NCI-H187 treated with DMSO at 0.1 percent for 48 hours (cell line): ENCODE measurements at places on chromosomes 5 and 9.

DNA sequence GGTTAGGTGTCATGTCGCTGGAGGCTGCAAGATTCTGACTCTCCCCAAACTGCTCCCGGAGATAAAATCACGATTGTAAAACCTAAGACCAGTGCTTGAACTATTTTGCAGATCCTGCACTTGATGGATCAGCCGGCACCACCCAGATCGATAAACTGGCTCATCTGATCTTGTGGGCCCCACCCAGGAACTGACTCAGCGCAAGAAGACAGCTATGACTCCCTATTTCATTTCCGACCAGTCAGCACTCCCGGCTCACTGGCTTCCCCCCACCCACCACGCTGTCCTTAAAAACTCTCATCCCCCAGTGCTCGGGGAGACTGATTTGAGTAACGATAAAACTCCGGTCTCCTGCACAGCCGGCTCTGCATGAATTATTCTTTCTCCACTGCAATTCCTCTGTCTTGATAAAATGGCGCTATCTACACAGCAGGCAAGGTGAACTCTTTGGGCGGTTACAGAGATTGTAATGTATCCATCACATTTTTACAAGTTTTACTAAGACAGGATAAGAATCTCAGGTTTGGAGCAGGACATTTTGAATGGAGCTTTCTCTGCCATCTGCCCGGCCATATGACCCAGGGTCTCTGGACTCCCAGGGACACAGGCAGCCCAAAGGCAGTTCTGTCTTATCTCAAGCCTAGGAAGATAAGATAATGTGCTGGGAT lies 10.6 kb upstream of the PPP1R26 start:
- no peak for DNase-seq

DNA sequence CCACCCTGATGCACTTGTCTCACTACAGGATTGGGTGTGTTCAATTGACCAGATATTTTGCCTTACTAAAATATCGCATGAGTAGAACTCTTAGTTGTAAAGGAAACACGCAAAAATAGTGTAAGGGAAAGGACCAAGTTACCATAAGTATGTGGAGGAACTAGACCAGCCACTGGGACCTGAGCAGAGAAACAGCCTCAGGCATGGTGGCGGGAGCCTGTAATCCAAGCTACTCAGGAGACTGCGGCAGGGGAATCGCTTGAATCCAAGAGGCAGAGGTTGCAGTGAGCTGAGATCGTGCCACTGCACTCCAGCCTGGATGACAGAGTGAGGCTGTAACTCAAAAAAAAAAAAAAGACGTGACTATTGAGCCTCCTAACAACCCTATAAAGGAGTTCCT lies 117.9 kb upstream of the SPATA31C2 start:
- no peak for DNase-seq

- no peak for DNase-seq
These were observed 19.8 kb upstream of the MRNIP start for GRCh38 chr5:179878222-179879002.

DNA sequence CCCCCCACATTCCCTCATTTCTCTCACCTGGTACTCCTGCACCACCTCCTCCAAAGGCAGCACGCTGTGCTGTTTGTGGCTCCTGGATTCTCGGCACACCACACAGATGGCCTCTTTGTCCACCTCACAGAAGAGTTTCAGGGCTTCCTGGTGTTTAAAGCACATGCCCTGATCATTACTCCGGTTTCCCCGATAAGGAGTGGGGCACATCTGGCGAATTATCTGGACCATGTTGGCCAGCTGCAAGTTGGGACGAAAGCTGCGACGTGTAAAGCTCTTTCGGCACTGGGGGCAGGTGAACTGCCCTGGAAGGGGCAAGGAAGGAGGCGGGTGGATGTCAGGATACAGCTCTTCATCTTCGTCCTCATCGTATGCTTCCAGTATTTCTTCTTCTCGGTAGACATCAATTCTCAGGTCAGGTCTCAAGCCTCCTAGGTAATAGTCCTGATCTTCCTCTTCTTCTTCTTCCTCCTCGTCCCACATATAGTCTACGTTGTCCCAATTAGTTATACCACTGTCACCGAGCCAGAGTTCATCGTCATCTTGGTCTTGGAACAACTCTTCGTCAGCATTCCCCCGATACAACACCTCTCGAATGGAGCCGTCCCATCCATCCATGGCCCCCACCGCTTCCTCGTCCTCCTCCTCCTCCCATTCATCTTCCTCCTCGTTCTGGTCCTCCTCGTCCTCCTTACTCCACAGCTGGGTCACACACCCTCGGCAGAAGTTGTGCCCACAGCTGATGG lies 796 bp downstream of the TRIM52 start:
- no peak for DNase-seq

DNA sequence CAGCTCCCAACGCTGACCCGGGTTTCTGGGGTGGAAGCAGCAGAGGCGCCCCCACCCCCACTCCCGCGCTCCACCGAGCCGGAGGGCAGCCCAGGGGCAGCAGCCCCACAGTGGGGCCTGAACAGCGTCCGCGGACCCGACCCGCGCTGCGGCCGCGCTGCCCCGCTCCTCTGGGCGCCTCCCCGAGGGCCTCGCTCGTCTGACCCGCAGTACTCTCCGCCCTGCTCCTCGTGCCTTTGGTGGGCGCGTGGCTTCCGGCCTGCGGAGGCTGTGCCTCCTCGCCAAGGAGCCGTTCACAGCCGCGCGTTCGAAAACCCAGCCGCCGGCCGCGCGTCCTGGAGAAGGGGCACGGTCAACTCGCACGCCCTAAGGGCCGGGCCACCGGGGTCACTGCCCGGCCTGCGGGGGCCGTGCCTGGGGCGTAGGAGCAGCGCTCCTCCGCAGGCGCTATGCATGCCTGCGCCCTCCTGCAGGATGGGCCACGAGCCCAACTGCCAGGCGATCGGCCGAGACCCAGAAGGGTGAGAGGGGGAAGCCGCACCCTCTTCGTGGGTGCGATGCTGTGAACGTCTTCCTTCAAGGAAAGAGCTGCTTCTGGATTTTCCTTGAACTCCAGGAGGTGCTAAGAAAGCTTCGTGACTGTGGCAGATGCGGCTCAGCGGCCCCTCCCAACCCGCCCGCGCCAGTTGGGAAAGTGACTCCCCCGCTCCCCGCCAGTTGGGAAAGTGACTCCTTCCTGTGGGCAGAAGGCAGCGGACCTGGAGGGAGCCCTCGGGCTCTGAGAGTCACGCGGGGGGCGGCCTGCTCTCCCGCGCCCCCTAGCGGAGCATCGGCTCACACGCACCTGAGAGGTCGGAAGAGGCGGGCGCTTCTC lies 82.7 kb downstream of the HSD17B3 start:
- DNase-seq = no peak

DNA sequence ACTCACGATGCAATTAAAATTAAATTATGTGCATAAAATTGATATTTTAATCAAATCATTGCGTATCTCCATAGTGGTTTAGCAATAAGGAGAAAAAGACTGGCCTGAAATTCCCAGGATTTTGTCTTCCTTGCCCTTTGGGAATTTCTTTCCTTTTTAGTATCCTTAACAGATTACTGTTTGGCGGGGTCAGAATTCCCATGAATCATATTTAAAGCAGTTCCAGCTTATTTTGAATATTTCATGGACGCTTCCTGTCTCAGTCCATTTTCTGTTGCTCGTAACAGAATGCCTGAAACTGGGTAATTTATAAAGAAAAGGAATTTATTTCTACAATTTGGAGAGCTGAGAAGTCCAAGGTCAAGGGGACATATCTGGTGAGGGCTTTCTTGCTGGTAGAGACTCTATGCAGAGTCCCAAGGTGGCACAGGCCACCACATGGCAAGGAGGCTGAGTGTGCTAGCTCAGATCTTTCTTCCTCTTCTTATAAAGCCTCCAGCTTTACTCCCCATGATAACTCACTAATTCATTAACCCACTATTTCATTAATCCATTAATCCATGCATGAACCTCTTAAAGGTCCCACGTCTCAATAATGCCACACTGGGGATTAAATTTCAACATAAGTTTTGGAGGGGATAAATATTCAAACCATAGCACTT lies 37.8 kb downstream of the CDH6 start:
- no peak for DNase-seq

GRCh38 chr5:172766287-172767108 lies 4.5 kb downstream of the DUSP1 start:
- no peak for DNase-seq

GRCh38 chr9:129494113-129494789 lies 126.7 kb downstream of the C9orf50 start:
- no peak for DNase-seq

DNA sequence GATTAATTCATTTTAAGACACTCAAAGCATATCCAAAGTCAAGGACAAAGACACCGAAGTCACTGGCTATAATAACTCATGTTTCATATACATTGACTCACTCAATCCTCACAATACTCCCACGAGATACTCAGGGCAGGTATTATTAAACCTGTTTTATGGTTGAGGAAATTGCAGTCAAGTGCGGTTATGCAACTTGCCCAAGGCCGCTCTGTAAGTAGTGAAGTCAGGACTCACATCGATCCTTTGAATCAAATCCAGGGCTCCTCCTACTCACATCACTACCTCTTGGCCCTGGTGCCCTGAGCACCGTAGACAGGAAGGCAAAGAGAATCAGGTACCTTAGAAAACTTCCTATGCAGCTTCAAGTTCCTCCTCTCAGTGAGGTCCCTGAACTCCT lies 87.8 kb upstream of the APC start:
- peak; percentile 16 for DNase-seq

GRCh38 chr9:69122082-69122548 lies 52.0 kb upstream of the TJP2 start:
- peak; percentile 5 for DNase-seq

- DNase-seq = no peak
These were observed 78.7 kb downstream of the GAS1 start for GRCh38 chr9:86868616-86869015.

GRCh38 chr9:15606643-15607472 lies 54.0 kb downstream of the CCDC171 start:
- no peak for DNase-seq

DNA sequence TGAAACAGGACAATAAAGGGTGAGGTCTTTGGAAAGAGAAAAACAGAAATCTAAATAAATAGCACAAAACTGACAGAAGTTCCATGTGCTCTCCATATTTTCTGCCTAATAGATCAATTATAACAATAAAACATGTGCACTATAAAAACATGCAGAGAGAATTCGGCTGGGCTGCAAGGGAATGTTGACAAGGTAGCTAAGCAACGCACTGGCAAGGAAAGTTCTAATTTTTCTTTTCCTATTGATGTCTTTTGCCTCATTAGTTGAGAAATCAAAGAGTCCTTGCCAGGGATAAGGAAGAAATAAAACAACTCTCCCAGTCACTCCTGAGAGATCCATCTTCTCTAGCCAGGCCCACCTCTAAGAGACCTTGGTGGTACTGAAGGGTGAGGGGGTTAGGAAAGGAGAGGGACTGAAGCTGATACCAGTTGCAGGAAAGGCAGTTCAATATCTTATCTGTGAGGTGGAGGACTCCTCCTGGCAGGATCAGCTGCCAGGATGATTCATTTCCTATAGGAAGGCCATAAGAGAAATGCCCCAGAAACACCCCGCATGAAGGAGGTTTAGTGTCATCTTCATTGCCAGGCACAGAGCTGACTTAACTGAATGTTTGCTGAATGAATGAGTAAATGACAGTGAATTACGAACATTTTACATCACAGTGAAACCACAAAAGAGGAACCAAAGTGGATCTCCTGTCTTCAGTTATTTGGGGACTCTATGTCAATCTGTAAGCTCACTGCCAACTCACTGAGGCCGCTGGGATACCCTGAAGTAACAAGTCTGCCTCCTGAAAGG lies 63.7 kb upstream of the IFNK start:
- no peak for DNase-seq

DNA sequence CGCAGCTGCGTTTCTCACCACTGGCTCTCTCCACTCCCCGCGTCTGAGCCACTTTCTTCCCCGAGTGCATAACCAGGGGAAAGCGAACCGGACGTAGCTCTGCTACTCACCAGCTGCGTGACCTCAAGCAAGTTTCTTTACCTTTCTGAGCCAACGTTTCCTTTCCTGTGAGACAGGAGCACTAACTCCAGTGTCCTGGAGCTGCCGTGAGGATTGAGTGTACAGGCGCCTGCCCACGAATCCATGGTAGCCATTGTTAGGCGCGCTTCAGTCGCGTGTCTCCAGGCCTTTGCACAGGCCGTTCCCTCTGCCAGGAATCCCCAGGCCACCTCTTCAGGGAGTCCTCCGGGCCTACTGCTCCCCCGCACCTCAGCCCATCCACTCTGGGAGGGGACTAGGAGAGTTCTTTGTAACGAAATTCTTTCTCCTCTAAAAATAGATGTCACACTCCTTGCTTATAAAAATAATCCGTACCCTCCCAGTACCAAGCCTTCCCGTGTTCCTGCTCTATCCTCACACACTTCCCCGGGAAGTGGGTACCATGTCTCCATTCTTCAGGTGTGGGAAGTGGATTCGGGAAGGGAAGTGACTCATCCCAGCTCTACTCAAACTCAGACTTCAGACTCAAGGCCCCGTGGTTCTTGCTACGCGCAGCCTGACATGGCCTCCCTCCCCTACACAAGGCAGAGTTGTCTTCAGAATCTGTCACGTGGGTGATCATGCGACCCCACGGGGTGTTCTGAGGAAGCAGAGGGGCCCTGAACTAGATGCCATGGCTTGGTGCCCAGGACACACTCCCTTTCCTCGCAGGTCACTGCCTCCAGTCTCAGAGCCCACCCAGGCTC lies 16.1 kb upstream of the CRB2 start:
- DNase-seq = no peak

DNA sequence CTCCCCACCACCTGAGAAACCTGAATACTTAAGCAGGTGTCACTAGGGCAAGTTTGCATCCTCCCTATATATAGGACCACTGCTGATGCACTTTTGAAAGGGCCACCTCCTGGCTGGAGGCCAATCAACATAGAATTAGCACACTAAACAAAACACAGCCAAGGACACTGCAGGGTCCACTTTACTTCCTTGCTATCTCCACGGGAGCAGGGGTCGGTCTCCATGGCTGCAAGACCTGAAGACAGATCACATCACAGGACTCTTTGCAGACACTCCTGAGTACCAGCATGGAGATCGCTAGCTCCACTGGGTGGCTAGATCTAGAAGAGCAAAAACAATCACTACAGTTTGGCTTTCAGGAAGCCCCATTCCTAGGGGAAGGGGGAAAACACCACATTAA lies 72.3 kb downstream of the C9orf153 start:
- no peak for DNase-seq

DNA sequence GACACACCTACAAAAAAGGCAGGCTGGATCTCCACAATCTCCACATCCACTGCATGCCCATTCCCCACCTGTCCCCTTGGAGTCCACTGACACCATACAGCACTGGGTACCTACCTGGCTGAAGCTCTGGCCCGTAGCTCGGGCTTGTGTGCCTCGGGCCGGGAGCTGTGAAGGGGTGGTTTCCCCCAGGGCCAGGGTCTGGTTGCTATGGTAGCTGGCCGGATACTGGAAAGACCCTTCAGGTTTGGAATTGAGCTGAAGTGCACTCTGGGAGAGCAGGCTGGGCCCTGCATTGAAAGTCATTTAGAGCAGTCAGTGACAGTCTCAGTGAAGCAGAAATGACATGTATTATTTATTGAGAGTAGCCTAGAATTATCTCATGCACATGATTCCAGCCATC lies 507.3 kb downstream of the CTNND2 start:
- no peak for DNase-seq
